ENCODE measurements at places on chromosomes 3 and 15. TPM values are rescaled to one million over a fixed set of nuclear protein-coding genes. Genes with fewer than 3 reads are reported as not detected.

PLSCR2 gene
- total RNA-seq: not detected

SCG5 gene
- total RNA-seq: 136 TPM

PHLDB2 gene
- total RNA-seq: 9.0 TPM

EBLN2 gene
- 3.7 TPM for total RNA-seq

EDC3 gene
- 12.2 TPM for total RNA-seq

CPEB1 gene
- 2.0 TPM for total RNA-seq

PEX11A gene
- total RNA-seq: 12.6 TPM

ARGFX gene
- not detected for total RNA-seq

ACAA1 gene
- total RNA-seq: 30.2 TPM

FSD2 gene
- total RNA-seq: not detected

C2CD4A gene
- under 0.01 TPM for total RNA-seq

PP2D1 gene
- not detected for total RNA-seq

PAK6 gene
- total RNA-seq: 11.8 TPM

CFAP91 gene
- 7.7 TPM for total RNA-seq

GRCh38 chr3:186544281-186544680 is at the start of gene CRYGS:
CRYGS (minus strand) TSS chr3:186544380; CDS start chr3:186544326, 54 bp downstream.
- DNase-seq: no peak

GRCh38 chr15:78111788-78112187 is 19.4 kb downstream of the SH2D7 start:
- DNase-seq: no peak

DNA sequence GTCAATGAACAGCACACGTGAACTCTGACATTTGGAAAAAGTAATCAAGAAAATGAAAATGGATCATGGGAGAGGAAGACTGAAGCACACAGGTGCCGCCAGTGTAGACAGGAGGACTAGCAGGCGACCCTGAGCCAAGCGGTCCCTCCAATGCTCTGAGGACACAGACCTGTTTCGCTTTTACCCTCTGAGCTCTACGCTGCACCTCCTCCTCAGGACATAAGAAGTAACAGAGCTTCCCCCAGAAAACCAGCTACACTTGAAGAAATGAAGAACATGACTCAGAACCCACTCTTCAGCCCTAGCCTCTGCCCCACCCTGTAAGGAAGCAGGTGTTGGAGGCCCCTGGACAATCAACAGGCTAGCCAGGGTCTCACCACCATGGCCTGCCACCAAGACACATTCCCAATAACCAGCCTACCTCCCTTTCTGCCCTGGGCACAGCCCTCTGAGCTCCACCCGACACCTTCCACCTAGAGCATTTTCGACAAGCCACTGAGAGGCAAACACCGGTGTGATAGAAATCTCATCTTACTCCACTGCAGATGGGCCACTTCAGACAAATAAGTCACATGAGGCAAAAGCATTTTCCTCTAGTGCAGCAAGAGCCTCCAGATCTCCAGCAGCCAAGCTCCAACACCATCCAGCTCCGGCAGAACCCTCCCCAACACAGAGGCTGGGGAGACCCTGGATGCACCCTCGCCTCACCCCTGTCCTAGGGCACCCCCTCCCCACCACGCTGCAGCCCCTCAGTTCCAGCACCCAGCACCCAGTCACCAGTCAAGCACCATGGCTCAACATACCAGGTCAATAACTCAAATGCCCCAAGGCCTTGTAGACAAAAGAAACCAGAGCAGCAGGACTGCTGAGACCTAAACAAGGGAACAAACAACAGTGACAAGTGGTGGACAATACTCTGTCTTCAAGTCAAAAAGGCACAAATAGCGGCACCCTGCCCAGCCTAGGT is 11.4 kb downstream of the FAM174B start:
- no peak for DNase-seq

DNA sequence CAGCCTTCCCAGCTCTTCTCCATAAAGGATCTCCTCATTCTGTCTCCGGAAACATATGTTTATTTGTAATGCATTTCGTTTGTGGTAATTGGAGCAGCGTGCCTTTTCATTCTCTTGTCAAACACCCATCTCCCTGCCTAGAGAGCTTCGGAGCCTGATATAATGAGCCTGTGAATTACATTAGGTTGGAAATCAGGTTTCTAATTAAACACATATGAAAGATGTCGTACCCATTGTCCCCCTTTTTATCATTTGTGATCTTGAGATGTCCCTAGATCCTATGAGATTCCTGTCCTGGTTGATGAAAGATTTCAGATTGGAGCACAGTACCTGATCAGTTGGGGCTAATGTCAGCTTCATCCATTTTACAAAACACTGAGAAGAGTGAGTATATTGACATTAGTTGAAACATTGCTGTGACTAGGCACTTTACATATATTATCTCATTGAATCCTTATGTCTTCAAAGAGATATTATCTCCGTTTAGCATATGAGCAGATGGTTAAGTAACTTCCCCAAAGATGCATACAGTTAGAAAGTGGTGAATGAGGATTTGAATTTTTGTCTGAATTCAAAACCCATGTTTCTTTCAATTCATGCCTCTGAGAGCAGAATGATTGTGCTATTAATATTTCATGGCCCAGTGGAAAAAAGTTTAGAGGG is 23.1 kb downstream of the SYN2 start:
- DNase-seq: no peak

DNA sequence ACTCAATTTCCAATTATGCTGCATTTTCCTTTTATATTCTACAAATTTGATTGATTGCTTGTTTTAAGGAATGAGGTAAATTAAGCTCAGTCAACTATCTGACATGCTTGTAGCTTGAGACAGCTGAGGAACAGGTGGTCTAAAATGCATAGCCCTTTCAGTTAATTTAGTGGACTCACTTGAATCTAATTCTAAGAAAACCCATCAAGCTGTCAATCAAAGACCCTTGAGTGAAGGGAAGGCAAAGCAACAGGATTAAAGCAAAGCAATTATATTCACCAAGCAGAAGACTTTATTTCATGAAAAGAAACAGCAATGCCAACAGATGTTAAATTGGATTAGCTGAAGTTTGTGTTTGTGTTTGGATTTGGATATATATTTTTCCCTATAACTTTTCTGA is 228.5 kb downstream of the ARPP21 start:
- no peak for DNase-seq

- DNase-seq: no peak
These were observed 359.8 kb downstream of the ULK4 start for GRCh38 chr3:41602121-41602520.

DNA sequence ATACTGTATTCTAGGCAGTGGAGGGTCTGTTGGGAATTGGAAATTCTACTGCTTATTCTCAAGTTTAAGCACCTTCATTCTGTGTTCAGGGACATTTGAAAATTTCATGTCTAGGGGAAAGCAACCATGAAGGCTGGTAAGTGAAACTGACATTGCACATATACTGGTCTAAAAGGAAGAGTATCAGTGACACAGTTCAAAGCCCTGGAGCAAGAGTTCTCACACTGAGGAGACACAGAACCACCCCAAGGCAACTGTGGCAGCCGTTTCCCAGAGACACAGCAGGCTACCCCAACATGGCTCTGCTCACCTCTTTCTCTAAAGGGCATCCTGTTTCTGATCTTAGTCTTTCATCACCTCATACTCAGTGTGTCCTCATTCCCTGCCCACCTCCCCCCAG is 67.5 kb downstream of the KCNMB2 start:
- no peak for DNase-seq

DNA sequence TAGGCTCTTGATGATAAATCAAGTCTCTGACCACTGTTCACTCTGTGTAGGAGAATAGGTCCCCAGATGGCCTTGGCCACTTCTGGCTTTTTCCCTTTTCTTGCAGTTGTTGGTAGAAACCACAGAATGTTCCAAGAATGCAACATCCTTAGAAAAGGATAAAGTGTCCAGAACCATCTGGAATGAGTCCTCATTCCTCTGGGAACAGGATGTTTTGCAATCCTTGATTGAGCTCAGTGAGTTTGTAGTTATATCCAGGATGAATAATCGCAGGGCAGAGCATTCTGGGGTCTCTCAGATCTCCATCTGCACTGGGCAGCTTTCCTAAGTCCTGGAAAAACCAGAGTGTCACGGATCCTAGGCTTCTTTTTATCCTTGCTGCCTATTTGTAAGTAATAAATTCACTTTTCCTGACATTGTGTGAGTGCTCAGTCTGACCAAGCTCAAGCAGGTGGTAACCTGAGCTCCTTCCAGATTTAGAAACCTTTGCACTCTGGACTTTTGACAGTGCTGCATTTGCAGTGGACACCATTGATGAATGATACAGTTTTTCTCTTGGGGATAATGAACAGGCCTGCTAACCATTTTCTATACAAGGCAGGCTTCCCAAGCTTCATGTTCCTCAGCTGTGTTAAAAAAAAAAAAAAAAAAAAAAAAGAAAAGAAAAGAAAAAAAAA is 1028.6 kb downstream of the OTOL1 start:
- no peak for DNase-seq

DNA sequence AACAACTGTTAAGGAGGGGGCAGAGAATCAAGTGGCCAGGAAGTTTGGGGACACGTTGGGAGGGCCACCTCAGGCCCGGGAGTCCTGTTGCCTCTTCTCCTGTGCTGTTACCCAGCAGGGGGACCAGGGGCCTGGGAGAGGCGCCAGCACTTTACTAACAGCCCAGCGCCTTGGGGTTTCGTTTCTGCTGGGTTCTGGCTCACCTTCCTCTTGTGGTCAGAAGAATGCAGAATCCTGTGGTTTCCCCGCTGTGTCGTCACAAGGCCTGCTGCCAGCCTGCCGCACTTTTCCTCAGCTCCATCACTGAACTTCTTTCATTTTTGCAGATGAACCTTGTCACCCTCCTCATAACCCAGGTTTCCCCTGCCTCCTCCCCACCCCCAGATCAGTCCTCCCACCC is 67.7 kb downstream of the SLC30A4 start:
- no peak for DNase-seq

DNA sequence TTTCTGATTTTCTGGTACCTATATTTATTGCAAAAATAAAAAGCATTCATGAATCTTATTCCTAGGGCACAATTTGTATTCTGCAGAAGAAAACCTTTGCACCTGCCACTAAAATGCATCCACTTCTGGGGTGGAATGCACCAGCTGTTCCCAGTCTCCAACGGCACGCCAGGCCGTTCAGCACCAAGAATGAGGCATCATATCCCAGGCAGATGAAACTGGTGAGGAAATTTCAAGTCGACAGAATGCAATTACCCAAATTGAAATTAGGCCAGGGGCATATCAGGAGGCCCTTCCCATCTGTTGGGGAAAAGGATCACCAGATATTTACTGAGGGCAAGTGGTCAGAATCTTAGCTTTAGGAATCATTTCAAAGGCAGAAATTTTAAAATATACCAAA is 13.6 kb upstream of the RBMS3 start:
- DNase-seq: no peak

GRCh38 chr15:90902840-90903732 is at the start of gene MAN2A2:
MAN2A2 (plus strand) TSS chr15:90903302; CDS start chr15:90904208, 906 bp downstream.
- DNase-seq: peak; percentile 80

GRCh38 chr3:147799601-147800000 is 390.4 kb downstream of the ZIC1 start:
- DNase-seq: no peak

- no peak for DNase-seq
These were observed 531 bp upstream of the BLOC1S6 start for GRCh38 chr15:45586601-45587094.

- peak; percentile 46 for DNase-seq
These were observed at the start of gene CHST13 for GRCh38 chr3:126523745-126524428. CHST13 (plus strand) TSS chr3:126524155; CDS start chr3:126524333, 178 bp downstream.

GRCh38 chr3:196216681-196217211 is 412 bp downstream of the SLC51A start:
- DNase-seq: no peak

- DNase-seq: no peak
These were observed 243.3 kb downstream of the ZNF621 start for GRCh38 chr3:40768046-40768445.

DNA sequence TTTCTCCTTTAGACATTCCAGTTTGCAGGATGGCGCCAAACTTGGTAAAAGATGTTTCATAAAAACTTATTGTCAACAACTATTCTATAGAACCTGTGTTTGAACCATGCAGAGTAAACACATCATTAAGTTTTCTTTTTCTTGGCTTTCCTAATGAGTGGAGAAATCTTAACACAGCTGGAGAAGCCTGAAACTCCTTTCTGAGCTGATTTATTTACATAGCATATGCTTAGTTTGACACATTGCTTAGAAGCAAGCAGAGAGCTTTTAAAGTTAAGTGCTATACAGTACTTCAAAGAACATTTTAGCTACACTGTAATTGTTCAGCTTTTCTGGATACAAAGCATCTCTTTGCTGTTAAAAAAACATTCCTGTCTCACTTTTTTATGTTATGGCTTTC is 61.0 kb upstream of the PAQR5 start:
- no peak for DNase-seq

DNA sequence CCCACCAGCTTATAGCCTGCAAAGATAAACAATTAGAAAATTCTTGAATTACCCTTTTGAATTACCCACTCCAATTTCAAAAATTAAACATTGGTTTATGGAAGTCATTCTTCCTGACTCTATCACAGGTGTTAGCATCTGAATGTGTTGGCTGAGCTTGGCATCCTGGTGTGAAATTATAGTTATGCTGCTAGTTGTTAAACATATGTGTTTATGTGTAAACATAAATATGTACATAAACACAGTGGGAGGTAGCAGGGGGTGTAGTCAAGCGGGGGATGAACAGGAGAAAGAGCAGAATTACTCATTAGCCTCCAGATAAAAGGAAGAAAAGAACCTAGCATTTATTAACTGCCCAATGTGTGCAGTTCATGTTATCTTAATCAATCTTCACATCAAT is 530.2 kb downstream of the MCTP2 start:
- no peak for DNase-seq

DNA sequence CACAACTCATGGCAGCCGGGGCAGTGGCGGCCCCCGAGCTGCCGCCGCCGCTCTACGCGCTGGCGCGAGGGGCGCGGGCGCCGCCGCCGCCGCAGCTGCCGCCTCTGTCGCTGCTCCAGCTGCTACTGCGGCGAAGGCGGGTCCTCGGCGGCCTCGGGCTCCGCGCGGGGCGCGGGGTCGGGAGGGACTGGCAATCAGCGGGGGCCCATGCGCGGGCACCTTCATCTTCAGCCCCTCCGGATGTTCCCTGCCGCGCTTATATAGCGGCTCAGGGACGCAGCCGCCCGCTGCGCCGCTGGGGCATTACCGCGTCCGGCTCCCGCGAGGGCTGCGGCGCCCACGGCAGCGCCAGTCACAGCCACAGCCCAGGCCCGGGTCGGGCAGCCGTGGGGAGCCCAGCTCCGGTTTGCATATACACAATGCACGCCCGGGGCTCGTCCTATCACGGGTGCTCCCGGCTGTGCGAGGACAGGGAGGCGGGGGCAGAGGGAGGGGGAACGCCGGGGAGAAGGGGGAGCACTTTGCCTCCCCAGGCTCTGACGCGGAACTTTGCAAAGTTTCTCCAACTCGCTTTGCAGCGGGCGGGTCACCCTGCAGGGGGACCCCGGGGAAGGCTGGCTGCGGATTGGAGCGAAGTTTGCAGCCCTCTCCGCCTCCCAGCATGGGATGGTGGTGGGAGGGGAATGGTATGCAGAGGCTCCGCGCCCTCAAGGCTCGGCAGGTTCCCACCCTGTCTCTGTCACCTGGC is at the start of gene VGLL3:
TSS of gene VGLL3 (minus strand) at position 416 of the 748 bp plus-strand sequence. CDS start at position 10, 406 bp downstream.
- DNase-seq: peak; percentile 36

GRCh38 chr3:129023909-129024308 is 22.8 kb downstream of the EFCC1 start:
- DNase-seq: no peak

GRCh38 chr3:16839271-16840100 is 45.3 kb upstream of the PLCL2 start:
- no peak for DNase-seq
